SHP77 (cell line): ENCODE measurements at places on chromosomes 7 and 10.

DNA sequence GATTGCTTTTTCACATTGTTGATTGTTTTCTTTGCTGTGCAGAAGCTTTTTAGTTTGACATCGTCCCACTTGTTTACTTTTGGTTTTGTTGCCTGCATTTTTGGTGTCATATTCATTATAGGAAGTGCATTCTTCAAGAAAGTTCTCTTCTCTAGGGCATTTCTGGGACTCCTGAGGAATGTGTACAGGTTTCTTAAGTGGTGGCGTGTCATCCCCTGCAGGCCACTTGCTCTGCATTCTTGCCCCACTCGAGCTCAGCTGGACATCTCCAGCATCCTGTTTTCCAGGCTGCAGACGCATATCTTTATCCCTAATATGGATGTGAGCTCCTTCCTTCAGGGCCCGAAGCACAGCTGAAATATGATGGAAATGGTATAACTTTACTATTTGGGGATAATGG lies 255.6 kb upstream of the HABP2 start:
- DNase-seq: no peak

GRCh38 chr10:54342058-54342457 lies 459.0 kb downstream of the PCDH15 start:
- DNase-seq: no peak

GRCh38 chr7:48188776-48189520 lies 17.7 kb downstream of the ABCA13 start:
- DNase-seq: no peak

DNA sequence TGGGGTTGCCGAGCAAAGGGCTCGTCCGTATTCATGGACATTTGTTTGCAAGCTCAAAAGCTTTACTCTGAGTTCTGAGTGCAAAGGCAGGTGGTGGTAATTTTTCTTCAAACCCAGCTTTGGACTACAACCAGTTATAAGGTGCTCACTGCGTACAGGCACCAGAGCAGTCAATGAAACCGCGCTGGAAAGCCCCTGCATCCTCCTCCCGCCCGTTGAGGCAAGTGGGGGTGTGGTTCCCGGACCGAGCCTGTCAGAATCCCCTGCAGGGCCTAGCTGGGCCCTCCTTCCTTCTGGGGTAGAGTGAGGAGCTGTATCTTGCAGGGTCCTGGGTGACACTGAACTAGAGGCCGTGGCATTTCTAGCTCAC lies 22.3 kb downstream of the AMZ1 start:
- no peak for DNase-seq

DNA sequence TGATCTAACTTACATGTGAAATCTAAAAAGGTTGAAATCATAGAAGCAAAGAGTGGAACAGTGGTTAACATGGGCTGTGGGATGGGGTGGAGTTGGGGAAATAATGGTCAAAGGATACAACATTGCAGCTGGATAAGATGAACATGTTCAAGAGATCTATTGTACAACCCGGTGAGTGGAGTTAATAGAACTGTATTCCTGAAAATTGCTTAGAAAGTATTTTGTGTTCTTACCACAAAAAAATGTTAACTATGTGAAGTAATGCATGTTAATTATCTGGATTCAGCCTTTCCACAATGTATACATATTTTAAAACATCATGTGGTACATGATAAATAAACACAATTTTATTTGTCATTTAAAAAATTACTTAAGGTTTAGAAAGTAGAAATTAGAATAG lies 271.0 kb upstream of the LRRTM3 start:
- DNase-seq: no peak

DNA sequence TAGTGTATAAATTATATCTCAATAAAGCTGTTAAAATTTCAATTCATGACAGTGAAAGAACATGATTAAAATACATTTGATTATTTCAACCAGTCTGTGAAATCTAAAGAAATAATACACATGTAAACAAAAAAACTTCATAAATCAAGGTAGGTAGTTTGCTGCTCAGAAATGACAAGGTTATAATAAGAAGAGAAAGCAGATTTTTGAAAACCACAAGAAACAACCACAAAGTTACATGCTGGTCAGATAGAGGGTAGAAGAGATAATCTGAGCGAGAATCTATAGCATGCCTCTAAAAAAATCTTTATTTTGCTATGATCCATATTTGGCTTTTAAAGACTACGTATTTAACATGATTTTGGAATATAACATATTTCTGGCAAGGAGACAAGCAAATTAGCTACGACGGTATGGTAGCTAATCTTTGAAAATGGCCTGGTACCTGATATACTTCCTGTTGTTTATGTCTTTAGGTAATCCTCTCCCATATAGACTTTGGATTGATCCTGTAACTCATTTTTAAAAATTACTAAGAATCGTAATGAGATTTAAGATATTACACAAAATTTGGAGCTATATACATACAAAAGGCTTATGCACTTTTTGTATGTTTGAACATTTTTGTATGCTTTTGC lies 23.5 kb upstream of the VCL start:
- DNase-seq: no peak

DNA sequence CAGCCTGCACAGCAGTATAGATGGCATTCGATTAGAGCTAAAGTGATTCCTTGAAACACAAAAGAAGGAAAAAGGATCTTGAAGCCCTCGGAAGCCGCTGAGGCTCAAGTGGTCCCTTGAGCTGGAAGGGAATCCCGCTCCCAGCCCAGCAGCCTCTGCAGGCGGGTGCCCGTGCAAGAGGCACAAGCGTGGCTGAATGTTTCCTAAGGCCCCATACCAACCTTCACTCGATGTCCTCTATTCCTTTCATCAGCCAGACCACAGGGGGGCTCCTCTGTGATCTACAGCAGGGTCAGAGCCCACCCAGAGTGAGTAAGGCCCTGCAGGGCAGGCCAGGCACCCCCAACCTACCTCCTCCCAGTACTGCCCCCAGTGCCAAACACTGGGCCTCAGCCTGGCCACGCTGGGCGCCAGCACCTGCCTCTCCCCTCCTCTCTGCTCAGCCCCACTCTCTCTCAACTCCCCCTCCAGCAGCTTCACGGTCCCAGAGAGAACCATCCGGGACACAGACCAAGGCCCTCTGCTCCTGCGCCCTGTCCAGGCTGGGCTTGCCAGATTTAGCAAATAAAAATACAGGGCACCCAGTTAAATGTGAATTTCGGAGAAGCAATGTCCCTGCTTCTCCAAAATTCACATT lies 30.5 kb downstream of the EBF3 start:
- DNase-seq: no peak

GRCh38 chr7:101066141-101066832 lies 19.0 kb upstream of the TRIM56 start:
- no peak for DNase-seq

- no peak for DNase-seq
Measured at GRCh38 chr10:107971973-107972372, 807.5 kb upstream of the SORCS1 start.
